ENCODE measurements at places on chromosomes 12 and 14.

DNA sequence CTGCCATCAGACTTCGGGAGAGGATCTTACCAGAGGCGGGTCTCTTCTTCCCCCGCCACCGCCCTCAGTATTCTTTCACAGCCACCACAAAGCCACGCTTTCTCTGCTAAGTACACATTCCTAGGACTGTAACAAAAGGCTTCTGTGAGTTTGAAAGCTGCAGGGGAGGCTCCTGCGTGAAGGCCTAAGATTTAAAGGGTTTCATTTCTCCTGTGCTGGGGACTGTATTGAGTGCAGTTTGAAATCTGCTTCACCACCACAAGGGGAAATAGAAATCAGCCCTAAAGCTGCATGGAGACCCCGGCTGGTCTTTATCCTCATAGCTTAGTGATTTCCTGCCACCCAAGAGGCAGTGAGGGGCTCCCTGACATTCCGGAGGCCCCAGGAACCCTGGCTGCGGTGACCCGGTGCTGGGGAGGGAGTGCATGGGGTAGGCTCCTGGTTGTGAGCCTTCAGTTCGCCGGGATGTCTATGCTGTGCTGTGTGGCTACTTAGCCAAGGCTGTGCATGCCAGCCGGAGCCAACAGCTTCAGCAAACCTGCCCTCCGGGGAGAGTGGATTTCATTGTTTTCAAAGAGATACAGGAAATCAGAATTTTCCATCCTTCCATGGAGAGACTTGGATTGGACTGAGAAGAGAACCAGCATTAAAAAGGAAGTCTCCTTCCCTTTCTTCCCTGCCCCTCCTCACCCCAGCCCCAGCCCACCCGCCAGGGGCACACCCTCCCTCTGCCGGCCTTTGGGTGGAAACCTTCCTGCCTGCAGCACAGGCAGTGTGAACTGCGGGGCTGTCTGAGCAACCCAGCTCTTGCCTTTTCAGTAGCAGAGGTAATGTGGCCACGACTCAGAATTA is 163.3 kb downstream of the ETV6 start:
- DNase-seq, result no peak

DNA sequence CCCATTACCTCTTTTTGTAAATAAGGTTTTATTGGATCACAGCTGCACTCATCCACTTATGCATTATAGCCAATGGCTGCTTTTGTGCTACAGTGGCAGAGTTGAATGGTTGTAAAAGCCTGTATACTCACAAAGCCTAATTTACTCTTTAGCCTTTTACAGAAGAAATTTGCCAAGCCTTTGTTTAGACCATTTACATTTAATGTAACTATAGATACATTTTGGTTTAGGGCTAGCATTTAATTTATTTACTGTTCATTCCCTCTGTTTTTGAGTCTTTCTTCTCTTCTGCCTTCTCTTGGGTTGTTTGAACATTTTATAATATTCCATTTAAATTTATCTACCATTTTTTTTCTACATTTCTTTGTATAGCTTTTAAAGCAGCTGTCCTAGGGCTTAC is 217.1 kb upstream of the AMIGO2 start:
- no peak for DNase-seq

- DNase-seq, result no peak
Observed at GRCh38 chr12:54762390-54762789, 91.9 kb upstream of the MUCL1 start.

- no peak for DNase-seq
Observed at GRCh38 chr14:36215217-36215598, 38.7 kb upstream of the PTCSC3 start.

DNA sequence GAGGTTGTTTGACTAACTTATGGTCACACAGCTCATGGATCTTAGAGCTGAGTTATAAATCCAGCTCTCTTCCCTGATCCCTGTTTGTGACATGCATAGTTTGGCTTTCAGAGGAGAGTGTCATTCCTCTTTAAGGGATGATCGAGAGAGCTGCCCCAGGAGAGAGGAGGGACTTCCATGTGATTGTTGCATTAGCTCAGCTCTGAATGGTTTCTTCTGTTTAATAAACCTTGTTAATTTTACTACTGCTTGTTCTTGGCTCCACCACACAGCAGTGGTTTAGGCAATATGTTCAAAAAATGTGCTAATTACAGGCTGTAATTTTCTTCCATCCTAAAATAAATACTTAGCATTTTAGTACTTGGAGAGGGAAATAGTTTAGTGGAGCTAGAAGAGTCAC is 152.5 kb downstream of the C12orf75 start:
- no peak for DNase-seq

GRCh38 chr14:38074081-38074480 is 133.6 kb upstream of the SSTR1 start:
- DNase-seq, result no peak

GRCh38 chr14:80455031-80455430 is 243.7 kb upstream of the DIO2 start:
- DNase-seq, result no peak

DNA sequence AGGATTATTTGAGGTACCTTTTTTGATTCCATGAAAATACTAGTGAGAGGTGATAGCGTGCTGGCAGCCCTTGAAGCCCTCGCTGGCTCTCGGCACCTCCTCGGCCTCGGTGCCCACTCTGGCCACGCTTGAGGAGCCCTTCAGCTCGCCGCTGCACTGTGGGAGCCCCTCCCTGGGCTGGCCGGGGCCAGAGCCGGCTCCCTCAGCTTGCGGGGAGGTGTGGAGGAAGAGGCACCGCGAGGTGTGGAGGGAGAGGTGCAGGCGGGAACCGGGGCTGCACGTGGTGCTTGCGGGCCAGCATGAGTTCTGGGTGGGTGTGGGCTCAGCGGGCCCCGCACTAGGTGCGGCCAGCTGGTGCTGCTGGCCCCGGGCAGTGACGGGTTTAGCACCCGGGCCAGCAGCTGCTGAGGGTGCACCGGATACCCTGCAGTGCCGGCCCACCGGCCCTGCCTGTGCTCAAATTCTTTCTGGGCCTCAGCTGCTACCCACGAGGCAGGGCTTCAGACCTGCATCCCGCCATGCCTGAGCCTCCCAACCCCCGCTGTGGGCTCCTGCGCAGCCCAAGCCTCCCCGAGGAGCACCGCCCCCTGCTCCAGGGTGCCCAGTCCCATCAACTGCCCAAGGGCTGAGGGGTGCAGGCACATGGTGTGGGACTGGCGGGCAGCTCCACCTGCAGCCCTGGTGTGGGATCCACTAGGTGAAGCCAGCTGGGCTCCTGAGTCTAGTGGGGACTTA is 7.4 kb downstream of the MOK start:
- DNase-seq, result no peak

DNA sequence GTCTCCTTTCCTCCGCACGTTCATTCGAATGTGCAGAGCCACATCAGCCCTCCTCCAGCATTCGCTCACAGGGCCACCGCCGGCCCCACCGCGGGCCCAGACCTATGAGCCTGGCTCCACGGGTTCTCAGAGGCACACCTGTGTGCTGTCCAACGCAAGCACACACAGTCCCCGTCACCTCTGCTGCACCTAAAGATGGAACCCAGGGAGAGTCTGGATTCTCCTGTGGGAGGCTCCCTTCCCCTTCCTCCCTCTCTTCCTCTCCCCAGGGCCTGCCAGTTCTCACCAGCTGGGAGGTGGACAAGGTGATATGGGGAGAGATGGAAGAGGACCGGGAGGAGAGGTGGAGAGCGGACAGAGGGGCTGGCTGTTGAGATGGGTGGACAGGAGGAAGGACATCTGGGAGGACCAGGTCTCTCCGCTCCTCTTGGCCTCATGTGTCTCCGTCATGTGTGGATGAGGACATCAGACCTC is 4.9 kb upstream of the AQP6 start:
- no peak for DNase-seq

- no peak for DNase-seq
Observed at GRCh38 chr12:19972325-19973288, 395.7 kb upstream of the PDE3A start.

DNA sequence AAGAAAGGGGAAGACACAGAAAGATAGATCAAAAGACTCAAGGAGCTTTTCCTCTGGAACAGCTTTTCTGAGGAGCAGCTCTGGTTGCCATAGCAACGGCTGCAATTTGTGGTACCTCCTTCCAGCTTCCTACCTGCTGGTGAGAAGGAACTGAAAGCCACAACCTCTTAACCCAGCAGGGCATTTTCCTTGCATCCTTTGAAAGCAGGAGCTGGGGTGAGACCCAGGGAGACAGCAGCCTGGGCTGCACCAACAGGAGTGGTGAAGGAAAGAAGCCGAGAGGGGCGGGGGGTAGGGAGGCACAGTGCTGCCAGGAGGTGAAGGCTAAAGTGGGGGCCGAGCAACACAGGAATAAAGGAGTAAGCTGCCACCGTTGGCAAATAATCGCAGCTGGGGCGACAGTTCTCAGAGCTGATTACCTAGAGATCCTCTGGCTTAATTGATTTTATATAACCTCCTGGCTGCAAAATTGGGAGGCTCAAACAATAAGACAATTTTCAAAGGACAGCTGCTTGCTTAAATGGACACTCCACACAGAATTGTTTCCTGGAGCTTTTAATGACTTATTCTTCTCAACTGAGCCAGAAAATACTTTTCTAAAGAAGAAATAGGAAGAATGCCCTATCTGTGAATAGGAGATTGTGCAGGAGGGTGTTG is 129.4 kb downstream of the RPAP3 start:
- DNase-seq, result no peak
